ENCODE measurements at places on chromosomes 2 and 18.

GRCh38 chr18:22507055-22507454 lies 89.3 kb upstream of the CTAGE1 start:
- DNase-seq = no peak

DNA sequence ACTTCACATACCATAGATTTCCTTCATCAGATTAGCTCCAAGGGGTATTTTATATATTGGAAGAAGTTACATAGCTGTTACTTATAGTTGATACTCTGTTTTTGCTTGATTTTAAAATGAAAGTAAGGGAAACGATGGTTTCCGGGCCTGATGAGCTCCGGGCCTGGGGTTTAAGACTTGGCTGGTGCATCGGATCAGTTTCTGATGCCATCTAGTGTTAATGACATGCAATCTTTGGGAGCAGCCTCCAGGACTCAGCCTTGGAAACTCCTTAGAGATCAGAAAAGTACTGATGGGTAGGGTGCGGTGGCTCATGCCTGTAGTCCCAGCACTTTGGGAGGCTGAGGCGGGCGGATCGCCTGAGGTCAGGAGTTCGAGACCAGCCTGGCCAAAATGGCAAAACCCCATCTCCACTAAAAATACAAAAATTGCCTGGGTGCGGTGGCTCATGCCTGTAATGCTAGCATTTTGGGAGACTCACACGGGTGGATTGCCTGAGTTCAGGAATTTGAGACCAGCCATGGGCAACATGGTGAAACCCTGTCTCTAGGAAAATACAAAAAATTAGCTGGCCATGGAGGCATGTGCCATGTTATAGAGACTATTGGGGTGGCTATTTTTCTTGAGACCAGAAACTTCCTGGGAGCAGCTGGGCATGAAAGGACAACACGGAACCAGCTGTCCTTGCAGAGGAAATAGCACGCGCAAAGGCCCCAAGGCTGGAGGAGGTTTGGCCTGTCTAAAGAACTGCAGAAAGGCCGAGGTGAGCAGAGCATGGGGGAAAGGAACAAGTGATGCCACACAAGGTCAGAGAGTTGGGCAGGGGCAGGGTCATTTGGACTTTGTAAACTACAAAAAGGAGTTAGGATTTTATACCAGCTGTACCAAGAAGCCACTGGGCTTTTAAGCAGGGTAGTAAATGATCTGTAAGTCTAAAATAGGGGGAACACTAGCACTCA lies 46.9 kb upstream of the CNOT11 start:
- peak; percentile 56 for DNase-seq

- peak; percentile 71 for DNase-seq
Measured at GRCh38 chr2:44668336-44668735, 273.2 kb upstream of the SIX3 start.

- DNase-seq = no peak
Measured at GRCh38 chr2:101520246-101520645, 45.3 kb upstream of the RFX8 start.

DNA sequence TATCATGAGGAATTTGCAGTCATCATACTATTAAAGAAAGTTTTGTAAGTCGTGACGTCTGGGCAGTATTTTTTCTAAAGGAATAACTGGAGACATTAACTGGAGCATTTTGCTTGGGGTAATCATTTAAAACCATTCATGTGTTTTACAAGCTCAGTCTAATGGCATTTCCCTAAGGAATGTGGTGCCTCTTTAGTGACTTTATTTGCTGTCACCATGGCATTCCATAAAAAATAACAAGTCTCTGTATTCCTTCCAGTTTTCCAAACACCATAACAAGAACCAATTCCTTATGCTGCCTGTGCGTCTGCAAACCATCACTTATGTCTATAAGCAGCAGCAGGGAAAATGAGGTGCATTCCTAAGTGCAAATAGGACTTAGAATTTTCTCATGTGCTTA lies 82.8 kb downstream of the EPB41L3 start:
- no peak for DNase-seq

DNA sequence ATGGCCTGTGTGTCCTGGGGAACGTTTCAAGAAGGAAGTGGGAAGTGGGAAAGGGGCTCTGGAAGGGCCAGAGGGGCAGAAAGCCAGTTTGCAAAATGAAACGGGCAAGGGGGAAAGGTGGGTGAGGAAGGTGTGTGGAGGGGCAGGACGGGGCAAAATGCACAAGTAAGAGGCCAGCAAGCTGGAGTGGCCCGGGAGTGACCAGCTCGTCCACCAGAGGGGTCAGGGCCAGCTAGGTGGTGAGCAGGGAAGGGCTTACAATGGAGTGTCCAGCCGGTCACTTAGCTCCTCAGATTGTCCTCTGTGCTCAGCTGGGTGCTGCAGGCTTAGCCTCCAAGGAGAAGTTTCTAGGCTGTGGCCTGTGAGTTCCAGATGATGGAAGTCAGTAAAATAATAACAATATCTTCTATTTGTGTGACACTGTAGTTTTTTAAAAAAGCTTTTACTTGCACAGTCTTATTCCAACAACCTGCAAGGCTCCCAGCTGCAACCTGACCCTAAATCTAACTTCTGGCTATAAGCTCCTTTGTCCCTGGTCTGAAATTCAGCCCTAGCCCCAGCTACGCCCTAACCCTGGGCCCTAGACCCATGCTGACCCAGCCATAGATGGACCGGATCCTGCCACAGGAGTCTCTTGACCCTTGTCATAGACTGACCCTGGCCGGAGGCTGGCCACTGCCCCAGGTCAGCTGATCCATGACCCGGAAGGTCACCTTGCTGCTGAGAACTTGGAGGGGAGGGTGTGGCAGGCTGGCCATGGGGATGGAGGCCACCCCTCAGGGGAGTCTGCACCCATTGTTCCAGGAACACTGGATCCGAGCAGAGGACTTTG lies 29.2 kb downstream of the MYO7B start:
- no peak for DNase-seq

DNA sequence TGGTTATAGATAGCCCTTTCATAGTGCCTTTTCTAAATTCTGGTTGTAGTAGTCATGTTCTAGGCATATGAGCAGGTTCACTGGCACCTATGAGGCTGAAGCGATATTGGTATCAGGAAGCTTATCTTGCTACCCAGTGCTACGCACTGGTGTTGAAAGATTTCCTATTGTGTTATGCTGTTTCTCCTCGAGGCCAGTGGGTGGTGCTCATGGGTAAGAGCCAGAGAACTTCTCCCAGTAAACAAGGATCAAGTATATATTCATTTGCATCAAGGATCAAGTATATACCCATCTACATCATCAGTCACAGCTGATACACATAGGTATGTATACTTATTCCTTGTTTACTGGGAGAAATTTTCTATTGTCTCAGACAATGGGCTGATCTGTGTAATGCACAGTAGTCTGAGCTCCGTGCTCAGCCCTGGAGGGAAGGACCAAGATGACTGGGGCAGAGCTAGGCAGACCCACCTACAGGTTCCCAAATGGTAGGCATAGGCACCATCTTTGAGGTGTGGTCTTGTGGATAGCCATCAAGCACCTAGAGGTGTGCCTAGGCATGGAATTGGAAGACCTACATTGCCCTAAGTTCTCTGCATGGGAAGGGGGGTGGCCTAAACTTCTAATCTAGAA lies 101.2 kb upstream of the GALNT13 start:
- DNase-seq = no peak

DNA sequence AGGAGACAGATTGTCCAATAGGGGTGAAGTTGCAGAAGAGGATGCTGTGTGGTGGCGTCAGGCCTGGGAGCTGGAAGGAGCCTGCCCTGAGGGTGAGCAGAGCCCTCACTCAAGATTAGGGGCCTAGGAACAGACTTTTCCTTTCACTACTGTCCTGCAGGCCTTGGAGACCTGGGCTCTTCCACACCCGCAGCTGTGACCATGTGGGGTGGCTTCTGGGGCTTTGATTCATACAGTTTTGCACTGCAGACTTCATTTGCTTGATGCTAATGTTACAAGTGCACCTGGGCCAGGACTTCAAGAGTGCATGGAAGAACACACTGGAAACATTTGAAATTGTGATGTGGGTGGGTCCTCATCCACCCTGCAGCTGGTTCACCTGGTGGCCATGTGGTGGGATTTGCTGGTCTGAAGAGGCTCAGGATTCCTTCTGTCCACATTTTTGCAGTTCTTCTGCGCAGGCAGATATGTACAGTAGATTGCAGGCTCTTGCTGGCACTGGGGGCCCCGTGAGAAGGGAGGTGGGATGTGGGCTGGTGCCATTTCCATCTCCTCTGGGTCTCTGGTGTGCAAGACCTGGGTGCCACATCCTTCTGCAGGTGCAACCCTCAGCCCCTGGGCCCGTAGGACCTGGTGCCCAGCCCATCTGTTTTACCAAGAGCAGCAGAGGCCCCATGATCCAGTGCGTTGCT lies 9.9 kb downstream of the GLI2 start:
- DNase-seq = no peak

DNA sequence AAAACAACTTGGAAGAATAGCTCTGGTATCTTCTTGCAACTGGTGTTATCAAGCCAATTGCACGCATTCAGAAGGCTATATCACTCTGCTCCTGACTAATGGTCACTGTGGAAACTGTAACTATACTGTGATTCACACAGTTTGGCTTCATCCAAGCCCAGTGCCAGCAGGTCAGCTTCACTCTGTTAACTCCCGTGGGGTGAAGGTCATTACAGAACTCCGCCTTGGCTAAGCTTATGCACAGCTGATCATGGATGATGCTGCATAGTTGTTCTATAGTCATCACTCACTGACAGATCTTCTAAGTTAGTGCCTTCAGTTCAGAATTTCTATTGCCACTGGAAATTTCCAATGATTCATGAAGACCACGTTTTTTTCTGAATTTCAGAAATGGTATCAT lies 497.2 kb upstream of the NETO1 start:
- DNase-seq = no peak

DNA sequence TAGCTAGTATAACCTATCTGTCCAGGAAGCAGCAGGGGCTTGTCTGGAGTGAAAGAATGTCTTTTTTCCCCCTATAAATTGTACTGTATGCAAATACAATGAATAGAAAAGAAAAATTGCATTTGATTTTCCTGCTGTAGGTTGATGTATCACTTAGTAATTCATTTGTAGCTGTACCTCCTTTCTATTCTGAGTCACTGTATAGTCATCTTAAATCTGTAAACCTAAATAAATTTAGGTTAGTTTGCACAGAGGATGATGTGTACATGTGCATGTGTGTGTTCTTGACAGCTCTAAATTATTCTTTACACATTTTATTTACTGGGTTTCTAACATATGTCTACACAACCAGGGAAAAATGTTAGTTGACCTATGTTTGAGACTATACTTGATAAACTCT lies 478.7 kb upstream of the CNTNAP5 start:
- DNase-seq = no peak

GRCh38 chr2:189260361-189260814 lies 80.8 kb upstream of the COL5A2 start:
- no peak for DNase-seq

GRCh38 chr2:12642332-12642731 lies 74.4 kb upstream of the TRIB2 start:
- DNase-seq = no peak

DNA sequence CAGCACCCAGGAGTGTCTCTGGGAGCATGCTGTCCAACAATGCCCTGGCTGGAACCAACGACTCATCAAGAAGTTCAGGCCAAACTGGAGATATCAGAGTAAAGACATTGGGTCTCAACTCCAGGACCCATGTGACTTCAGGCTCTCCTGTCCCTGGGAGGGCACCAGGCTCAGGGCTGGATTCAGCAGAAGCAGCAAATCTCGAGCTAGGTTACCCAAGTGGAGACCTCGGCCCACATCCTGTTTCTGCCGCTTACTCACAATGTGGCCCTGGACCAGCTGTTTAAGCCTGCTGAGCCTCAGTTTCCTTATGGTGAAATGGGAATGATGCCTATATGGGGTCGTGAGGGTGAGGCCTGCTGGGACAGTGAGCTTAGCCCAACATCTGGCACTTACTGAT lies 9.3 kb upstream of the OTOF start:
- DNase-seq = no peak

- no peak for DNase-seq
Measured at GRCh38 chr2:121696410-121696930, 40.2 kb downstream of the NIFK start.

DNA sequence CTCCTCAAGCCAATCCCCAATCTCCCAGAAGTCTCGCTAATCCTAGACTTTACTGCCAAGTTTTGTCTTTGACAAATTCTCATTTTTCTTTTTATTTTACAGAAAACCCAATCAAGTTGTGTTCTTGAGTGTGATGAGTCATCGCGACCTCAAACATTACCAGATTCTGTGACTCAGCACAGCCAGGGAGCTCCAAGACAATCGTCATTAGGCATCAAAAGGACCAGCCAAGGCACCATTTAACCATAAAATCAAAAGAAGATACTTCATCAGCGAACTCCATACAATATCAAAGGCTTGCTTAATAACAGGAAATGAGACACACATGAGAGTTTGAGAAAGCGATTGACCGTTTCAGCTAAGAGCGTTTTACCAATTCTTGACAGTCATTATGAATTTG lies 146.2 kb upstream of the AGAP1 start:
- no peak for DNase-seq

GRCh38 chr2:217162533-217162932 lies 302.7 kb upstream of the TNP1 start:
- DNase-seq = no peak

All from Karpas-422 (cell line).